Right atrium auricular region (tissue), 2 donors: ENCODE measurements at places on chromosomes 6 and 20.

GRCh38 chr6:5108068-5108467, 22.9 kb downstream of the PPP1R3G start:
- no peak for DNase-seq

- DNase-seq: no peak
Observed at GRCh38 chr20:45109634-45110033, 5.3 kb downstream of the WFDC5 start.

DNA sequence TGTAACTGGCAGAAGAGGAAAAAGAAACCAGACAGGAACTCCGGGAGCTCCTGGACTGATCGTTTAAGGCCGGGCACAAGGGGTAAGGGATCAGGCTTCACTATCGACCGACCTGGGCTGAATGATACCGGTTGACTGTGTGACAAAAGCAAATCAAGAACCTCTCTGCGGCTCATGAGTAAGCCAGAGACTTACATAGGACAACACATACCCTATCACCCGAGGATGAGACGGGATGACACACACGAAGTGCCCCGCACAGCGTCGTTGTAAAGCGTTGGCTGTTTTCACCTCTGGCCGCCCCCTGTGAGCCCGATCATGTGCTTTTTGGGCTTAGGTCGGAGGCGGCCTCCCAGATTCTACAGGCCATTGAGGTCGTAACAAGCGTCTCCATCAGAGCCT, 695 bp upstream of the TGIF2 start:
- DNase-seq: no peak

- no peak for DNase-seq
Observed at GRCh38 chr6:53718597-53719460, 53.3 kb upstream of the KLHL31 start.

- no peak for DNase-seq
Observed at GRCh38 chr20:24100370-24101011, 111.9 kb upstream of the GGTLC1 start.

DNA sequence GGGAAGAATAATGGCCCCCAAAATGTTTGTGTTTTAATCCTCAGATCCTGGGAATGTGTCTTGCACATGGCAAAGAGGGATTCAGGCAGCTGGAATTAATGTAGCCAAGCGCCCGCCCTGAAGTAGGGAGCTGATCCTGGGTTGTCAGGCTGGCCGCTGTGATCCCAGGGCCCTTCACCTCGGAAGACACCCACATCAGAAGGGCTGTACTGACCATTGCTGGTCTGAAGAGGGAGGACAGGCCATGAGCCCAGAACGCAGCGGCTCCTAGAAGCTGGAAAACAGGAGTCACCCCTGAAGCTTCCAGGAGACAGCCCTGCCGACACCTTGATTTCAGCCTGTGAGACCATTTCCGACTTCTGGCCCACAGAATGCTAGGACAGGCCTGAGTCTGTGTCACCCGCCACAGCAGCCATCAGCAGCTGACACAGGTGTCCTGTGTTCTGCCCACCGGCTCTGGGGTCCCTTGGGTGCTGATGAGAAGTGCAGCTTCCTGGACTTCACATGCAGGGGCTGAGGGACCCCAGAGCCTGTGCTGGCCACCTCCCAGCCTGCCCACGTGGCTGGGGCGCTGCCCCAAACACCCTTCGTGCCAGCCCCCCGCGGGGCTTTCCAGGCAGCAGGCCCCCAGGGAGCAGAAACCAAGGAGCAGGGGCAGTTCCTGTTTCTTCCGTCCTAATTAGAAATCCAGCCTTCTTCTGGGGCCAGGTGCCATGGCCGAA, 86.3 kb downstream of the ERMARD start:
- DNase-seq: peak; percentile 40

DNA sequence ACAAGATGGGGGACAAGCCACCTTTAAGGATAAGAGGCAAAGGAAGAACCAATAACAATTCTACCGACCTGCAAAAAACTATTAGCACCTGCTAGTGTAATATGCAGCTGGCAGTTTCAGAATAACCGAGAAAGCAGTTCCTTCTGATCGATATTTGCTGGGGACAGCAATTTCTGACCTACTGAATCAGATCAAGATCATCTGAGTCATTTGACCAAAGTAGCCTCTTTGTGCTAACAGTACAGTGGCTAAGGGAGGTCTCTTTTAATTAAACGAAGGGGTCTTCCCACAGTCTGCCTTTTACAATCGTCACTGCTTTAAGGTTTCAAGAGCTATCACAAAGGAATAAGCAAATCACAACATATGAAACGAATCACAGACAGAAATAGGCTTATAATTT, 318.9 kb downstream of the BTBD9 start:
- DNase-seq: no peak

DNA sequence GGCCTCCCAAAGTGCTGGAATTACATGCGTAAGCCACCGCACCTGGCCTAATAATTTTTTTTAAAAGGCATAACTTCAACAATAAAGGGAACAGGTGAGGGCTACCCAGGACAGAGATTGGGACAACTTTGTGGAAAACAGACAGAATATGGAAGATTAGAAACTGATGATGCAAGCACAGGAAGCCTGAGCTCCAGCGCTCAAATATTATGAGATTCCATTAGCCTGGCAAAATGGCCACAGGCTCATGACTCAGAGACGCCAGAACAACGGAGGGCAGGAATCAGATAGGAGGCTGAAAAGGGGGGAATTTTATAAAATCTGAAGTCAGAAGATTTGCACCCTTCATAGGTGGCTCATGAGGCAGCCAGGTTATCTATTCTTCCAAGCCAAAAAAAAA, 103.1 kb upstream of the MRPS10 start:
- DNase-seq: no peak

DNA sequence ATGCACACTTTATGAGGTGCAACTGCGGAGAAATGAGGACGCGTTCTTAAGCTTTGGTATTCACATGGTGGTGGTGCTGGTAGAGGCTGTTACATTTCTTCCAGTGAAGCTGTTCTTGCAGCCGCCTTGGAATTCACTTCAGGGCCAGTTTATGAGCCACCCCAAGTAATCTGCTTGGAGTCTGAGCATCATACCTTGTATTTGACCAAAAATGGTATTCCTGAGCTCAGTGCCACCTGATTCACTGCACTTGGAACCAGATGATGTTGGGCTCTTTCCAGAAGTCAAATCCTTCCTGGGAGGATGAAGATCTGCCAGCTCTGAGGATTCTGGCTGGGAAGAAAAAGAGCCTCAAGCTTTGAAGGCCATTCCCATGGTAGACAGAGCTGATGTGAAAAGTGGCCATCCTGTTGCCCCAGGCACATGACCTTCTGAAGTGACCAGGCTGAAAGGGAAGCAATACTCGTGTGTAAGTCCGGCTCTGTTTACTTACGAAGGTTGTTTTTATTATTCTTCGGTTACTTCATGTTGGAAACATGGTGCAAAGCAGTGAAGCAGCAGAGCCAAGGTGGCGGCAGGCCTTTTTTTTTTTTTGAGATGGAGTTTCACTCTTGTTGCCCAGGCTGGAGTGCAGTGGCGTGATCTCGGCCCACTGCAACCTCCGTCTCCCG, 7.7 kb downstream of the MANBAL start:
- no peak for DNase-seq

DNA sequence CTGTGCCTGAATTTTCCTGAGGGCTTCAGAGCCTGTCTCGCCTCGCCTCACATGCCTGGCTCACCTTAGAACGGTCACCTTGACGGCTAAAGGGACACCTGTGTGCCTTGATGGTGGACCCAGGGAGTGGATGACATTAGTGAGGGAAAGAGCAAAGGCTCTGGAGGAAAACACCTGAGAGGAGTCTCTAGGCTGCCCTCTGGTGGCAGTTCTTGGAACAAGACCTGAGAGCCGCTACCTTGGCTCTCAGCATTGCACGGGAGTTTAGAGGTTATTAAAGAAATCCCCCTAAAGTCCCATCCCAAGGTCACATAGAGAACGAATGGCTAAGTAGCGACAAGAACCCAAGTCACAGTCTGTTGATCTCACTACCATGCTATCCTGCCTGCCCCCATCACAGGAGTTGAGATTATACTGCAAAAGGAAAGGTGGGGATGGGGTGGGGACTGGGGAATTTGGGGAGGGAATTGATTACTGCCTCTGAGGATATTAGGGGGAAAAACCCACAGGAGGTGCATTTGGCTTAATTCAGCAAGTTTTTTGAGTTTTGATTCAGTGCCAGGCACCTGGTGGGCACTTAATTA, 7.9 kb upstream of the CDSN start:
- DNase-seq: peak; percentile 62

DNA sequence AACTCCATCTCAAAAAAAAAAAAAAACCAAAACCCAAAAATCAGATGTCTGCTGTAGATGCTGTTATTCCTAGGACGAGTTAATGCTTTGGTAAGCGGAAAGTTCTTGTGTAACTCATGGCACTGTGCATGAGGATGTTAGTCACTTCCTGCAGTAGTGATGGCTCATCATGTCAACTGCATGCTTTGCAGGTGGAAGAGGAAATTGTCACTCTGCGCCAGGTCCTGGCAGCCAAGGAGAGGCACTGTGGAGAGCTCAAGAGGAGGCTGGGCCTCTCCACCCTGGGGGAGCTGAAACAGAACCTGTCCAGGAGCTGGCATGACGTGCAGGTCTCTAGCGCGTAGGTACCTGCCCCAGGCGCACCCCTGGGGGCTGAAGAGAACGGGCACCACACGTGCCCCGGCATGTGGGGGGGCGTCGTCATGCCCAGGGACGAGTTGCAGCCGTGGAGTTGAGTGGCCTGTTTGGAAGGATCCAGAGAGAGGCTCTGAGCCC, 8.5 kb downstream of the TPD52L2 start:
- DNase-seq: peak; percentile 69

DNA sequence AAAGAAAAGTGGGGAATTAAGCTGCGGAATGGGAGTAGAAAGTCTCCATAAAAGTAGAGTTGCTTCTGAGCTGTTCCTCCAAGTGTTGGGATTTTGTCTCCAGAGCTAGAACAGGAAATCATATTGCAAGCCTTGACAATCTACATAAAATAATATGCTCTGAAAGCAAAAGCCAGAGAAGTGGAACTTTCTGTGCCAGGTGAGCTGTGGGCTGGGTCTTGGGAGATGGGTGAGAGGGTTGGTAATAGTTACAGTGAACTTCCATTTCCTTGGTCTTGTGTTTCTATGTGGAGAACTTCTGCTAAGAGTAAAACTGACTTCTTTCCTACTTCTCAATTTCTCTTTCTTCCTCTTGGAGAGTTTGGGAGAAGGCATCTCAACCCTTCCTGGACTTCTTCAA, 6.3 kb upstream of the HMGN4 start:
- no peak for DNase-seq

DNA sequence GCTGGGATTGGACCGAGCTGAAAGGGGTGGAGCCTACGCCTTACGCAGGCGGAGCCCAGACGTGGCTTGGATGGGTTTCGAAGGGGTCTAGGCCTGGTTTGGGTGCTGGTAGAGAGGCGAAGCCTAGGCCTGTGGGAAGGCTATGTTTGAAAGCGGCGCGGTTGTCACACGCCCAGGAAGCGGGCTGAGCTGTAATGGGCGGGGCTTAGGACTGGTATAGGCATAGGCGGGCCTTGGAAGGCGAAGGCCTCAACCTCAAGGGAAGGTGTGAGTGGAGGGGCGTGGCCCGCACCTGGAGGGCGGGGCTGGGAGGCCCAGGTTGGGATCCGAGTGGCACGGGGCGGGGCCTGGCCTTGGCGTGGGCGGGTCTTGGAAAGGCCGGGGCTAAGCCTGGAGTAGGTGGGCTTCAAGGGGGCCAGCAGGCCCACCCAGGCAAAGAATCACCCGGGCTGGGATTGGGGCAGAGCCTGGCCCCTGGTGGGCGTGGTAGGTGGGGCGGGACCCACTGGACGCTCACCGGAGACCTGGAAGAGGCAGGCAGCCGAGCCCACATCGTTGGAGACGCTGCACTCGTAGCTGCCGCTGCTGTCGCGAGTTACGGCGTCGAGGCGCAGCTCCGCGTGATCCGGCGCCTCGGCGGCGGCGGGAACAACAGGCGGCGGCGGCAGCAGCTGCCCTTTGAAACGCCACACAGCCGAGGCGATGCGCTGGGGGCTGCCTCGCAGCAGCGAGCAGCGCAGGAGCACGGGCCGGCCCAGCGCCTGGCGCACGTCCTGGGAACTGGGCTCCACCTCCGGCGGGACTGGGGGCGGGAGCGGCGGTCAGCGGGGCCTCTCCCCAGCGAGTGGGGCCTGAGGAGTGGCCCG, 49.0 kb downstream of the MDGA1 start:
- DNase-seq: no peak

- DNase-seq: no peak
Observed at GRCh38 chr20:33019465-33020277, 11.8 kb upstream of the BPIFB6 start.

GRCh38 chr6:169806701-169807100, 55.3 kb downstream of the ERMARD start:
- no peak for DNase-seq

DNA sequence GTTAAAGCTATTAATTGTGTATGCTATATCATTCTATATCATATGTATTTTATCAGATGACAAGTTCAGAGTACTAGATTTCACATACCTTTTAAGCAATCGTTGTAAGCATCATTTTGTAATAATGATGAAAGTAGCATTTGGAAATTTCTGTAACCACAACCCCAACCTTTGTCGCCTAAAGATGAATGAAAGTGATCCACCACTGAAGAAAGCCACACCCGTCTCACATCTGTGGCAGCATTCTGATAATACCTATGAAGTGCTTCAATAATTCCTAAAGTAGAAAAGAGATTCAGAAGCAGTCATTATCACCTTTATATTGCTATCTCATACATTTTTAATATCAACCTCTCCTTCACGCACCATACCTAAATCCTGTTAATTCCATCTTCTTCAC, 16.6 kb downstream of the ZUP1 start:
- DNase-seq: no peak

GRCh38 chr20:32522526-32522775, 62.7 kb downstream of the NOL4L start:
- DNase-seq: no peak

DNA sequence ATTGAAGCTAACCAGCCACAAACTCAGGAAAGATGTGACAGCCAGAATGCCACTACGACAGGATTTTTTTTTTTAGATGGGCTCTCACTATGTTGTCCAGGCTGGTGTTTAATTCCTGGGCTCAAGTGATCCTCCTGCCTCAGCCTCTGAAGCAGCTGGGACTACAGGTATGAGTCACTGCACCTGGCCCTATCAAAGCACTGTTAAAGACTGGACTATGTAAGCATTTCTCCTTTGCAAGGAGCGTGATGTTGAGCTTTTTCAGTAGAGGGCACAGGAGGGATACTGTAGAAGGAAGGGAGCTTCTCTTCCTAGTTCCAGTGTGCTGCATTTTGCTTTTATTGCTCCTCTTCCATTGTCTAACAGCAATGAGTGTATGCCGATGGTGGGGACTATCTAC, 35.8 kb downstream of the ZBTB9 start:
- no peak for DNase-seq

DNA sequence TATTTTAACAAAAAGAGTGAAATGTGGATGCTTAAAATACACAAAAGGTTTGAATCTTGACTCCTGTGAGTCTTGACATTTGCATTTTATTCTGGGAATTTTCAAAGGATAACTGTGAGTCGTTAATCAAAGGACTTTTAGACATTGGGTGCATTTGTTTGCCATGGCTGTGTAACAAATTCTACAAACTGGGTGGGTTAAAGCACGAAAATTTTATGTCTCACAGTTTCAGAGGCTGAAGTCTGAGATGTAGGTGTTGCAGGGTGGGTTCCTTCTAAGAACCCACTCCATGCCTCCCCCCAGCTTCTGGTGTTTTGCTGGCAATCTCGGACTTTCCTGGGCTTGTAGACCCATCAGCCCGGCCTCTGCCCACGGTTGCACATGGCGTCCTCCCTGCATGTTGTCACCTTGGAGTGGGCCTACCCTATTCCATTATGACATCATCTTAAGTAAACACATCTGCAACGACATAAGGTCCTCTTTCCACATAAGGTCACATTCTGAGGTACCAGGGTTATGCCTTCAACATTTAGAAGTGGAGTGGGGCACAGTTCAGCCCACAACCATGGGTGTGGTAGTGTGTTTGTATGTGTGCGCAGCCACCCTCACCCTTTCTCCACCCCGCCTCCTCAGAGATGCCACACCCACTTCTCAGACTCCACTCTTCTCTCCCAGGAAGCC, 113.1 kb downstream of the FOXA2 start:
- no peak for DNase-seq
